Foreskin keratinocyte (primary cell): ENCODE measurements at places on chromosomes 5 and 9. TPM values are rescaled to one million over a fixed set of nuclear protein-coding genes. Genes with fewer than 3 reads are reported as not detected.

Gene TXNDC8
- not detected in 2 replicates for total RNA-seq

Gene C5orf58
- not detected in 2 replicates for total RNA-seq

Gene SURF6
- total RNA-seq = 19.3 and 21.5 TPM in 2 replicates

Gene MLLT3
- total RNA-seq = 11.9 and 16.9 TPM in 2 replicates

Gene SMIM15
- total RNA-seq = 68.0 and 69.3 TPM in 2 replicates

Gene PTGDS
- not detected in 2 replicates for total RNA-seq

Gene RAPGEF6
- 9.7 and 10.5 TPM in 2 replicates for total RNA-seq

Gene STOML2
- 145 and 188 TPM in 2 replicates for total RNA-seq

Gene PKD2L2
- total RNA-seq = not detected in 2 replicates

Gene ISL1
- total RNA-seq = 5.5 and 8.6 TPM in 2 replicates

Gene PCDHB12
- total RNA-seq = not detected in 2 replicates

Gene IL9
- total RNA-seq = not detected in 2 replicates

Gene CDC20B
- not detected in 2 replicates for total RNA-seq

Gene TMEM8B
- total RNA-seq = 1.6 and 2.4 TPM in 2 replicates

Gene ZDHHC11B
- total RNA-seq = 0.14 TPM in 1 of 2 replicates, not detected in the other

Gene MRPL36
- 65.3 and 73.6 TPM in 2 replicates for total RNA-seq

Gene ADGRD2
- total RNA-seq = 0.07 TPM in 1 of 2 replicates, not detected in the other

Gene FGF18
- total RNA-seq = not detected in 2 replicates

Gene TGFBI
- 86.9 and 143 TPM in 2 replicates for total RNA-seq

Gene COL23A1
- 0.04 TPM in 1 of 2 replicates, not detected in the other for total RNA-seq

Gene PRLR
- 0.07 TPM in 1 of 2 replicates, not detected in the other for total RNA-seq

Gene OLFML2A
- total RNA-seq = 1.3 and 3.1 TPM in 2 replicates

Gene FXN
- 21.2 and 23.0 TPM in 2 replicates for total RNA-seq

Gene MYORG
- 6.5 and 7.7 TPM in 2 replicates for total RNA-seq

Gene TAF11L5
- total RNA-seq = not detected in 2 replicates

Gene PRRX2
- total RNA-seq = not detected in 2 replicates

Gene ENHO
- total RNA-seq = not detected in 2 replicates

Gene TMC1
- total RNA-seq = not detected in 2 replicates

Gene TAF11L10
- total RNA-seq = not detected in 2 replicates

Gene GFI1B
- total RNA-seq = not detected in 2 replicates

Gene TAL2
- not detected in 2 replicates for total RNA-seq

Gene PCDHGB5
- total RNA-seq = 0.99 and 3.1 TPM in 2 replicates

Gene SHLD3
- 2.3 and 2.4 TPM in 2 replicates for total RNA-seq

Gene NACC2
- total RNA-seq = 8.3 and 9.7 TPM in 2 replicates

Gene ECPAS
- total RNA-seq = 56.1 and 56.7 TPM in 2 replicates

Gene ABLIM3
- 4.7 and 10.1 TPM in 2 replicates for total RNA-seq
